ENCODE measurements at places on chromosomes 12 and 14.

DNA sequence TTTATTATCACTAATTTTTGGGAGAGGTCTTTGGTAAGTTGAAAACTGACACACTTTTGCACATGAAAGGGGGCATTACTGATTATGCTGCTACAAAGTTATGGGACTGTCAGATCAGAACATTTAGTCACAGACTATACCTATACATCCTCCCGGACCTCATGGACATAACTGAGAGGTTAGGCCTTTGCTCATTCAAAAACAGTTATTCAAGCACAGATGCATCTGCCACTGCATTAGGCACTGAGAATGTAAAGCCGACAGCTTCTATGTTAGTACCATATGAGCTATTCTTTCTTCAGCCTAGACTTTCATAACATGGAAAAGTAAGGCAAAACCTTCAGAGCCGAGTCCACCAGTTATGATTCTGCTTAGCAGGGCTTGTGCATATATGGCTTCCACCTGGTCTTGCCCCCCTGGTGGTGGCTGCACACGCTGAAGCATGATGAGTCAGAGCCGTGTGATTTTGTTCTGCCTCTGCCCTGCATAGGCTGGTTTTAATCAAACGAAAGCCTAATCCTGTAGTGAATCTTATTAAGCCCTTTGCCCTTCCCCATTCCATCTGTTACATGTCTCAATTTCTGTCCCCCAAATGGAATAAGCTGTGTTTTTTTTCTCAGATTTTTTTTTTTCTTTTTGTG is 21.8 kb upstream of the RNU6-8 start:
- DNase-seq: peak; percentile 34

DNA sequence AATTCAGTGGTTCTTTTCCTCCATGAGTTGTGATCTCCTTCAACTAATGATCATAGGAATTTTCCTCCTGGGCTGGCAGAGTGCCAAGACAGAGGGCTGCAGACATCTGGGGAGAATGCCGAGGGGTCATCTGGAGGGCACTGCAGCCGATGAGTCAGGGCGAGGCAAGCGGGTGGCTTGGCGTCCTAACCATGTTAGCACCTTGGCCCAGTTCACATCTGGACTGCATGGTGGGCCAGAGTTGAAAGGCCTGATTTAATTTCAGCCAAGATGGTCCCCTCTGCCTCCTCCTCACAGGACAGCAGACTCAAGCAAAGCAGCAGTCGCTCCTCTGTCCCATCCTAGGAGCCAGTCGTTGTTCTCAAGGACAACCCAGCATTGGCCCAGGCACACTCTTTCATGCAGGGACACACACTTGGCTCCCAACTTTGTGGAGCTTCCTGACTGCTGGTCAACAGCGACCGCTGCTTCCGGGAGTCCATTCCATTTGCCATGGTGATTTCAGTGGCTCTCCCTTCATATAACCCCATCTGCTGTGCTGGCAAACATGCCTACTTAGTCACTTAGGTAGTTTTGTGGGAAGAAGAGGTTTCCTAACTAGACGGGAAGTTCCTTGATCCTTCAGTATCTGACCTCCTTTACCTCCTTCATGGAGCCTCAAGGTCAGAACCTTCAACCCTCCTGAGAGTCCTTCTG is 161.8 kb downstream of the TTC8 start:
- DNase-seq: no peak

DNA sequence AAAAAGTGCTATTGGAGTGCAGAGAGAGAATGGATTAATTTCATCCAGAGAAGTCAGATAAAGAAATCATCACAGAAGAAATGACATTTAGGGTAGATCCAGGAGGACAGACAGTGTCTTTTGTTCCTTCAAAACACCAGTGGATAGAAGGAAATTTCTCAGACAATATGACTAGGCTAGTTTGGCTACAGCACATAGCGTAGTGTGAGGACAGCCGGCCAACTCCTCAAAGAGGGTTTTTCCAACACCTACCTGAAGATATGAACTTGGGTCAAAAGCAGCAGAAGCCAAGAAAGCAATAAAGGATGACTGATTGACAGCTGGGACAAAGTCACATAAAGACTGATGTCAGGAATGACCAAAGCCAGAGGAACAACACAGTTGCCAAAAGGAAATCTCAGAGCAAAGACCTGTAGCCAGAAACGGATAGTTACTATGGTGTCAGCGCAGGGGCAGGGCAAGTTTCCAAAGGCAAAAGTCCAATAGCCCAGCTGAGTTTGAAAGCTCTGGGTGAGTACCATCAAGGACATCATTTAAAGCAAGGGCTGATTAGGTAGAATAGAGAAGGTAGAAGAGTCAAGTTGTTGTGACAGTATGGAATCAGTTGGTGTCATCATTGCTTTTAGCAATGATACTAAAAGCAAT is 58.7 kb upstream of the PDE3A start:
- no peak for DNase-seq

DNA sequence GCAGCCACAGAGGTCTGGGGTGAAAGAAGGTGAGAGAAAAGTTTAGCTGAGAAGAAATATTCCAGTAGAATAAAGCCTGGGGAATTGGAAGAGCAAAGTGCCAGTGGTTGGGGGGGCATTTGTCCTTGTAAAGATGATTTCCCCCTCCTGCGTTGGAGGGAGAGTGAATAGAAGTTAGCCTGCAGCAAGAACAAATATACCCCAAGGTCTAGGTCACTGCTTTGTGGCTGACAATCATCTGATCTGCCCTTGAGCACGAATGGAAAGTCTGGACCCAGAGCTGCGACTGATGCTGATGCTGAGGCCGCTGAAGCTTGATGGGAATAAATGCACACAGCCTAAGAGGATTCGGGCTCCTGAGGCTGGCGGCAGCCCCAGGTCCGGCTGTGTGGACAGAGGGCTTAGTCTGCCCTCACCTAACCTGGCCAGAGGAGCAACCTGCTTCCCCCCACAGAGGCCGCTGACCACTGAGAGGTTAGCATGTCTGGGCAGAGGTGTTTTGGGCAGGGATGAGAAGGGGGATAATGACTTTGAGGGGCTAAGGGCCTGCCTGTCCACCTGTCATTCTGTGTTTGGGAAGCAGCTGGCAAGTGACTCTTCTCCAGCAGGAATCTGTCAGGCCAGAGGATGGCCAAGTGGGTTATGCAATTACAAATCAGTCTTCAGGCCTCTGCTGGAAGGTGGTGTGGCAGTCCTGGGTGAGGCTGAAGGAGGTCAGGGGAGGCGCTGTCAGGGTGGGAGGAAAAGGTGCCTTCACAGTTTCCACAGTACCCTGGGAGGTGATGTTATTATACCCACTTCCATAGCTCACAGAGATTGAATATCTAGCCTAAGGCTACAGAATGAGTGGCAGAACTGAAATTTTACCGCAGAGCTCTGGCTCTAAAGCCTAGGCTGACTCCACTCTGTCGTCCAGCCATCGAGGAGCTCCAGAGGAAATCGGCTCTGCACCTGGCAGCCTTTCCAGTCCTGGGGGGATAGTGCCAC is 11.7 kb downstream of the TUBA1C start:
- DNase-seq: no peak

DNA sequence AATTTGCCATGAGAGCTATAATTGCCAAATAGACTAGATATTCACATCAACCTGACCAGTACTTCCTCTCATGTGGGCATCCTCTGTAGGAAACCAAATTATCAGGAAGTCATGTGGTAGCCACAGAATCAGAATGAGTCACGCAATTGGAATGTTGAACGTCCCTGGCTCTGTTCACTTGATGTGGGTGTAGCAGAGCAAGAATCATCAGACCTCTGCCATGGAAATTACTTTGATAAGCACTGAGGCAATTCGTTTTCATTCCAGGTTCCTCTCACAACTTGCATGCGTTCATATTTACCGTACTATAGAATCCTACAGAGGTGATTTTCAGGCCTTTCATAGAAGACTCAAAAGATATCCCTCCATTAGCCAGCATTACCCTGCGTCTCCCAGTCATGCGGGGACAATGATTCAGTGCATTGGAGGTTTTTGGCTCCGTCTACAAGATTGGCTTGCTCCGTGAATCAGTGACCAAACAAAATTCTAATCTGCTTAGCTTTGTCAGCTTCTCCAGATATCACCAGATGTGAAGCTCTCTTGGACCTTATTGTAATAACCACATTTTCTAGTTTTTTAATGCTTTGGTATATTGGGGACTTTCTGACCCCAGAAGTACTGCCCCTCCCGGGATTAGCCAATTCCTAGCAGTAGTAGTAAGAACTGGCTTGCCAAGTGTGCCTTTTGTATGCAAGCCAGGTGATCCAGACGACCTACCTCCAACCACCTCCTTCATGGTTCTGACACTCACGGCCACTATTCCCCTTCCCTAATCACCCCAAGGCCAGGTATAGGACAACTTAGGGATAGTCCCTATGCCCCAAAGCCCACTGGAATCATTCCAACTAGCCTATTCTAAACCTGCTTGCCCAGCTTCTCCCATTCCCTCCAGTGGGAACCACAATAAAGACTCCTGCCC is 133.4 kb downstream of the KICS2 start:
- DNase-seq: no peak

DNA sequence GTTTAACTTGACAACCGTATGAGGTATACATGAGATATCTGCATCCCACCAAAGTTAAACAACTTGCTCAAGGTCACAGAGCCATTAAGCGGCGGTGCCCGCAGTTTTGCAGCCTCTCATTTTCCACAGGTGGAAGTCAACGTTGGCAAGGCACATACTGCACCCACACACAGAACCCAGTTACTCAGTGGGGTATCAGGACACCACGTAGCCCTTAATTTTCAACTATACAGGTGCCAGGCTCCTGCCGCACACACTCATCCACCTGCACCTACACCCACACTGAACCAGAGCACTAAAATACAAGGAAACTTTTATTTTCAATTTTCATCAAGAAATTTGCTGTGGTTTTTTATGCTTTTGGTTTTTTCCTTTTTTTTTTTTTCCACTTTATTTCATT is 1.7 kb upstream of the NOP2 start:
- DNase-seq: no peak

- DNase-seq: no peak
Observed at GRCh38 chr12:50203691-50204090, 36.5 kb upstream of the CERS5 start.

DNA sequence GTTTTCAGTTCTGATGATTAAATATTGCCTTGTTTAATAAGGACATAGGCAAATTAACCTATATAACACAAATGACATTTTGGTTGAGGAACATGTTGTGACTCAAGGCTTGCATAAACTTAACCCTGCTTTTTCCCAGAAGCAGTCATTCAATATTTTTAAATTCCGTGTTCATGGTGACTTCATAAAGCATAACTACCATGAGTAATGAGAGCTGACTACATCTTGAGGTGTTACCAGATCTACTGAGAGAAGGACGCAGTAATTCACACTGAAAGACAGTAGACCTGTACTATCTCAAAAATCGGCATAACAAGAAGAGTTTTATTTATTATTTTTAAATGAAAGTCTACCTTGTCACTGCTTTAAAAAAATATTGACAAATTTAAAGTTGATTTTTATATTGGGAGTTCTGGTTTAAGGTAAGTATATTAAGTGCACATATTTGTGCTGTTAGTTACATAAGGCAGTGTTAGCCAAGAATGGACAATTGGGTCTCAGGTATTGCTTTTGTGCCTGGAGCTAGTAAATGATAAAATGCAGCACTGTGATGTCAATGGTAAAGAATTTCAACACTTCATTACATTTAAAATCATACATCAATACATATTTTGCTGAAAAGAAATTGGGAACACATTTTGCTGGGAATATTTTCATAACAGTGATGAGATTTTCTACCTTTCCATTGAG is 1198.5 kb downstream of the FSCB start:
- no peak for DNase-seq

DNA sequence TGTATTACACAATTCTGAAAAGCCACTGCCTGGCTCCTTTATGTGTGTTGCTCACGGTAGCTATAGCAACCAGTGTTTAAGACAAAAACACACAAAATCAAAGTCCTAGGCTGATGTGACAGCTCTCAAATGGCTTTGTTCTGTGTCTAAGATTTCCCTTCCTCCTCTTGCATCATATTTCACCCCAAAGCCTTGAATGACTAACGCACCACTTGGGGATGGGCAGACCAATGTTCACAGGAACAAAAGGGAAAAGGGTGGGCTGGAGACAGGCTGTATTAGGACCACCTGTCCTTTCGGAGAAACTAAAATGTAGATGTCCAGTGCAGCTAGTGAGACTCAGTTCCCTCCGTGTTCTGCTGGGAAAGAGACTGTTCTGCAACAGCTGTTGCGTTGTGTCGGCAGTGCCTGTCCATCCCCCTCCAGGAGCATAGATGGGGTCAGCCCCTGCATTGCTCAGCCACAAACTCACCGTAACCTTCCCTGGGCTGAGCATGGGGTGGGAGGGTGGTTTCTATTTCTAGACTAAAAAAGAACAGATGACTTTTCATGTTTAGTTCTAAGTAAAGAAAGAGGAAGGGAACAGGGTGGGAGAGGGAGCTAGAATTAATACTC is 26.8 kb upstream of the DAAM1 start:
- no peak for DNase-seq

- no peak for DNase-seq
Observed at GRCh38 chr12:49893753-49894750, 9.6 kb downstream of the FAIM2 start.

DNA sequence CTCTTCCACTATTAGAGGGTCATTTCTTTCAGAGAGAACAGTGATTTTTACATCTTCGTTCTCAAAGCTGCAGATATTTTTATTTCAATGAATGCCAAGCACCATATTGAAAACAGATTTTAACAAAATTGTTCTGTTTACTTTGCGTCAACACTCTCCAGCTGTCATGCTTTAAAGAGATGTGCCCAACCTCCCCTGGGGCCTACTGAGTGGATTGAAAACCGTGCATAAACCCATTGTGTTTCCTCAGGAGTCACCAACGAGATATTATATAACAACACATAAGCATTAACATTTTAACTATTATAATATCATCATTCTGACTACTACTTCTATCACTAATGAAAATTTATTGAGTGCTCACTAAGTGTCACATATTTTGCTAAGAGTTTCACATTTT is 81.6 kb downstream of the MYF5 start:
- DNase-seq: no peak

- no peak for DNase-seq
Observed at GRCh38 chr14:97178781-97179180, 381.6 kb downstream of the VRK1 start.

GRCh38 chr14:95341564-95341963 is 21.9 kb upstream of the CLMN start:
- DNase-seq: no peak

GRCh38 chr14:74389980-74390379 is 36.0 kb downstream of the SYNDIG1L start:
- no peak for DNase-seq

DNA sequence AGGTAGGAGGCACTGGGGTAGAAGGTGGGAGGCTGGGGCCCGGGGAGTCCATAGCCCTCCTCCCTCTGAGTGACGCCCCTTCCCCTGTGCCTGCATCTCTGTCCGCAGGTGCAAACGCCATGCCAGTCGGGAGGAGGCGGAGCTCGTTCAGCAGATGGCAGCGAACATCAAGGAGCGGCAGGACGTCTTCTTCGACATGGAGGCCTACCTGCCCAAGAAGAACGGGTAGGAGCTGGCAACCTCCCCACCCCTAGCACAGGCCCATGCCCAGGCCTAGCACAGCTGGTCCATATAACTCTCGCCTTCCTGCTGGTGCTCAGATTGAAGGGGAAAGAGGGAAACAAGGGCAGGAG is 35.6 kb downstream of the TMEM120B start:
- no peak for DNase-seq

GRCh38 chr12:89340861-89341260 is 11.4 kb downstream of the DUSP6 start:
- no peak for DNase-seq

- DNase-seq: no peak
Observed at GRCh38 chr12:46430340-46430948, 57.9 kb upstream of the SLC38A2 start.
